ENCODE measurements at places on chromosomes 13 and 19.

GRCh38 chr13:20924758-20925394 lies 22.3 kb upstream of the XPO4 start:
- DNase-seq, result peak; percentile 65

GRCh38 chr13:35621989-35622388 lies 145.5 kb upstream of the MAB21L1 start:
- DNase-seq, result no peak

DNA sequence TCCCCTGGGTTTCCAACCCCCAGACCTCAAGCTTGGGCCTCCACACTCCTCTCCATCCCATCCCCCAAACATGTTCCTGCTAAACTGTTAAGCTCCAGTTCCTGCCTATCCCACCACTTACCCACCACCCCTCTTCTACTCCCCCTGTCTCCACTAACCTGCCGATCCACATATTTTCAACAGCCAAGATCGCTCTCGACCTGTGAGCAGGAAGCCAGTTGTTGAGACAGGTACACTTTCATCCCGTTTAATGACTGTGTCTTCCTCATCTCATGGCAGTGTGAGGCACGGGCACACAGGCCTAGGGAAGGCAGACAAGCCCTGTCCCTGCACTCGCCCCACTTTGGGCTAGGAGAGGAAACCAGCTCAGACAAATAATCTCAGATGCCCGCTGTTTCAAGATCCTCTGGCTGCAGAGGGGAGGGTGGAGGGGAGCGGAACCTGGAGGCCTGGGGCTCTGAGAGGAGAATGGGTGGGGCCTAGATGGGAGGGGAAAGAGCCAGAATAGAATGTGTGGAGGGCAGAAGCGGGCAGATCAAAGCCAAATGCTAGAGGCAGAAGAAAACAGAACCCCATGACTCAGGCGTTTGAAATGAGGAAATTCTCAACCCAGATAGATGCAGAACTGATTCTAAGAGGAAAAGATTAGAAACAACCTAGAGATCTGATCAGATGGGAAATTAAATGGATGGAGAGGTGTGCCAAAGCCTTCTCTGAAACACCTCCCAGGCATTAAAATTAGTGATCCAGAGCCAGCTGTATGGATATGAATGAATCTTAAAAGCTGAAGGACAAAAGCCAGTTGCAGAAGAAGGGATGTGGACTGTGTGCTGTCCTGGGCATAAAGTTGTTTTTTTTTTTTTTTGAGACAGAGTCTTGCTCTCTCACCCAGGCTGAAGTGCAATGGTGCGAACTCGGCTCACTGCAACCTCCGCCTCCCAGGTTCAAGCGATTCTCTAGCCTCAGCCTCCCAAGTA lies 16.9 kb upstream of the CYP2S1 start:
- DNase-seq, result no peak

GRCh38 chr13:62357887-62358645 lies 942.4 kb upstream of the PCDH20 start:
- DNase-seq, result no peak

GRCh38 chr13:43569658-43570057 lies 217.1 kb downstream of the ENOX1 start:
- DNase-seq, result no peak
